ENCODE measurements at places on chromosomes 4 and X.

GRCh38 chr4:987624-988513, 1.0 kb downstream of the IDUA start:
- DNase-seq, result no peak

DNA sequence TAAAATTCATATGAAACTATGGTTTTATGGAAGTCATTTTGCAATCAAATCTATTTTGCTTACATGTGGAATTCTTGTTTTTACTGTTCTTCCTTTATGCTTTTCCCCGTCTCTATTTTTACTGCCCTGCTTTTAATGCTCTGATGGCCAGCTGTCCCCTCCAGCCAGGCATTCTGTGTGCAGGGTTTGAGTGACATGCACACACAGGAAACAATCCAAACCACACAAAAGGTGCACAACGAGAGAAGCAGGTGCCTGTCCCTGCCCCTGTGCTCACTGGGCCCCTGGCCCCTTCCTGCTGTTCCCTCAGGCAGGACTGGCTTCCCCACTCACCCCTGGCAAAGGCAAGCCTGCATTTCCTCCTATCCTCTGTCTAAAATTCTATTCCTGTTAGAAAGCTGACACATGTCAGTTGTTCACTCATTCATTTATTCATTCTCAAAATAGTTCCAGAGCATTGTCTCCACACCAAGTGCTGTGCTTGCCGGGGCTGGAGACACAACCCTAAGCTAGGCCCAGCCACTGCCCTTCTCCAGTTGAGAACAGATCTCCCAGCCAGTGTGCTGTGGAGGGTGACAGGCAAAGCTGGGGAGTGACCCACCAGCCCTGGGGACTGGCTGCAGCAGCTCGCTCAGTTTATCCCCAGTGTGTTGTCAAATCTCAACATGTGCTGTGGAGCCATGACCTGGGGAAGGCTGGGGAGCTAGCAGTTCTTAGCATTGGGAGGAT, 346.3 kb downstream of the FBXW7 start:
- DNase-seq, result no peak

GRCh38 chr4:146122398-146122797, 53.1 kb upstream of the LSM6 start:
- no peak for DNase-seq

- no peak for DNase-seq
Measured at GRCh38 chr4:169399976-169400767, 129.4 kb upstream of the SH3RF1 start.

- no peak for DNase-seq
Measured at GRCh38 chrX:124358800-124359383, 12.5 kb downstream of the SH2D1A start.

DNA sequence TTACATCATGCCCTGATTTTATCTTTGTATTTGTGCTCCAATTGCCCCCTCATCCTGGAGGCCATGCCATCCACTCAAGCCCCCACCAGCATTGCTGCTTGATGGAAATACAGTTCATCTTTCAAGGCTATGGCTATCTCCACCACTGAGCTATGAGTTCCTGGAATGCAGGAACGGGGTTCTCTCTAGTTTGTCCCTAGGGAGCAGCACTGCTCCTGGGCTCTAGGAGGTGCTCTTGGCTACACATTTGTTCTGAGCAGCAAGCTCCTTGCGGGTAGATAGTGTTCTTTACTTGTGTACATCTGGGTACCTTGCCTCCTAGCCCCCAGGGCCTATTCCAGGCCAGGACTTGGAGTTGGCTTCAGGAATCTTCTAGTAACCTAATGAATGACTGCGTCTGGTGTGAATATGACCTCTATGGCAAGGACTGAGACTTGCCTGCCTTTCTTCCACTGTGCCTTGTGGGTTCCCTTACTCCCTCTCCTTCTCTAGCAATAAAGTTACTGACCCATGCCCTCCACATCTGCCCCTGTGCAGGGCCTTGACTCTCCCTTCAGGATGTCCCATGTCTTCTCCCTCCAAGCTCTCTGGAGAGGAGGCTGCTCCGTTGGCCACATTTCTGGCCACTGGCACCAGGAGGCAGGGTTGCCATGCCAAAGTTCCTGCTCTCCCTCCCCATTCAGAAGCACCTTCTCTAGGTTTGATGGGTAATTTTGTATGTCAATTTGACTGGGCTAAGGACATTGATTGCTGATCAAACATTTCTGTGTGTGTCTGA, 7.6 kb downstream of the CITED1 start:
- no peak for DNase-seq

DNA sequence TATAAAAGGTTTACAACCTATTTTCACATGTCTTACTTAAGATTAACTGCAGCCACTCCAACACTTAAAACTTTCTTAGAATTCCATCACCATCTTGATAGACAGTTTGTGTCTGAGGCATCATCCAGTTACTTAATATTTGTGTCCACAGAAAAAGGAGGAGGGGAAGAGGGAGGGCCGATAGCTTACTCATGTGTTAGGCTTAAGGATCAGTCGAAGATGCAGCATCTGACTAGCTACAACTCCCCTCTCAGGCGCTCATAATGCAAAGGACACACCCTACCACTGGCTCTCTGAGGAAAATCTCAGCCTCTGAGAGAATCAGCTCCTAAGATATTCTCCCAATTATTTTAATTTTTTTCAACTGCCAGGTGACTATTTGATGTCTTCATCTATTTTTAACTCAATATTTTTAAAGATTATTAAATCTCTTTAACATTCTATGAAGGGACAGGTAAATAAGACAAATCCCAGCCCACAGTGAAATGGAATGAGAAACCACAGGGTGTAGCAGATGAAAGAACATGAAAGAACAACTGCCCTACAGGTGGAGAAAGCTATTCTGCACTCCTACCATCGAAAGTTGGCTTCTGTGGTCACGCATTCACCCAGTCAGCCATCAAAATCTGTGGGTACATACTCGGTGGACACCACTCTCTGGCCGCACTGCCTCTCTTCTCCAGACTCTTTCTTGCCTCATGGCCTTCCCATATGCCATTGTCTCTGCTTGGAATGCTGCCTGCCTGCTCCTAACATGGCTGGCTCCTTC, 48.0 kb downstream of the ARAP2 start:
- DNase-seq, result no peak

DNA sequence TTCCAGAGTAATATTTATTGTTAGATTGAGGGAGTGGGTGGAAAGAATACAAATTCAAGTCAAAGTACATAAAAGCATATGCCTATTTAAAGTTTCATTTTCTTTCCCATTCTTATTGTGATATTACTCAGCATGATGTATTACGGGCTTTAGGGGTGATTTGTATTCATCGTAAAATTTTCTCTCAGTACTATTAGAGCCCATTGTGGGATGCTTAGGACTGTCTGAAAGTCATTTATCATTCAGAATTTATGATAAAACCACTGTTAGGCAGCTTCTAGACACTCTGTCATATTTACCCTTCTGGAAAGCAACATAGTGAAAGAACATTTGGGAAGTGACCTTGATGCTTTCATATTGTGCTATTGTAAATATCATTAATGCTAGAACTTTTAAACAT, 45.9 kb downstream of the AGA start:
- no peak for DNase-seq

DNA sequence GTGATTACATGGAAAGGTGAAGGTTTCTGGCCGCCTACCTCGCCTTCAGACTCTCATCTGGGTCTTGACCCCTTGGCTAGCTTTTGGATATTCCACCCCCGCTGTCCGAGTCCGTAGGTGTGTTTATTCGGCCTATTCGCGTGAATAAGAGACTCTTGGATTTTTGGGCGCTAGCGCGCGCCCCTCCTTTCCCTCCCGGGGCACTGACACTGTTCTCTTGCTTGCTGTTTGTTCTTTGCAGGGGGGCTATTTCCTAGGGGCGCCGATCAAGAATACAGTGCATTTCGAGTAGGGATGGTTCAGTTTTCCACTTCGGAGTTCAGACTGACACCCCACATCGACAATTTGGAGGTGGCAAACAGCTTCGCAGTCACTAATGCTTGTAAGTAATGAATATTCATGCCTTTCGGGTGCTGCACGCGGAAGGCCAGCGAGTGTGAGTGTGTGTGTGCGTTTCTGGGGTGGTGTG, 932 bp downstream of the GRIA2 start:
- no peak for DNase-seq

DNA sequence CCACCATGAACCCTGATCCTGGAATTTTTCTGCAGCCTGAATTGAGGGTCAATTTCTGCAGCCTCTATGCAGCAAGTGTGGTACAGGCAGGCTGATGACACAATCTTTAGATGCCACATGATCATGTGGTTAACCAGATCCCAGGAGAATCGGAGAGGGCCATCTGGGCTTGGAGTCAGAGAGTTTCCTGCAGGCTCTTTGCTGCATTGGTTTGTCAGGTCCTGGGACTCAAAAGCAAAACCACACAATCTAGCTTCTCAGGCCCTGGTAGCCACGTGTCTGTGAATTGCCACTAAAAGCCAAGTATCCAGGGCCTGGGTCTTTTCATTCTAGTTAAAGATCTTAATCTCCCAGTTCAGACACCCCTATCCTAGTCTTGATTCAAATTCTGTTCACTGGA, 464.5 kb downstream of the BCOR start:
- DNase-seq, result no peak

GRCh38 chr4:3494462-3494871, 31.4 kb downstream of the DOK7 start:
- no peak for DNase-seq

DNA sequence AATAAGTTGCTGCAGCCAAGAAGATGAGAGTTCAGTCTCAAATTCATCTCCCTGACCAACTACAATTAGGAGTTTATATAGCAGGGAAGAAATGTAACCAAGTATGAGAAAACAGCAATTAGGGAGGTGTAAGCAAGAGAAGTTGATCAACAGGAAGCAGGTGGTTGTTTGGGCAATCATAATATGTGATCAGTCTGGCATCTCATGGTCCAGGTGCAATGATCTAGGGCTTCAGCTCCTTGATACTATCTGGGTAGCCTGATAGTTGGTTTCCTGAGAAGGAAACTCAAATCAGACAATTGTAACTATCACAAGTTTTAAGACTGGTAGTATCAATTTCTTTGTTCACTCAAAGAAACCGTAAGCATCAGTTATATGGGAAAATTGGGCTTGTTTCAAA, 1574.3 kb upstream of the PABPC4L start:
- no peak for DNase-seq

- DNase-seq, result no peak
Measured at GRCh38 chr4:6915041-6916005, 5.7 kb downstream of the TBC1D14 start.

- no peak for DNase-seq
Measured at GRCh38 chr4:89299153-89299791, 8.3 kb downstream of the GPRIN3 start.

DNA sequence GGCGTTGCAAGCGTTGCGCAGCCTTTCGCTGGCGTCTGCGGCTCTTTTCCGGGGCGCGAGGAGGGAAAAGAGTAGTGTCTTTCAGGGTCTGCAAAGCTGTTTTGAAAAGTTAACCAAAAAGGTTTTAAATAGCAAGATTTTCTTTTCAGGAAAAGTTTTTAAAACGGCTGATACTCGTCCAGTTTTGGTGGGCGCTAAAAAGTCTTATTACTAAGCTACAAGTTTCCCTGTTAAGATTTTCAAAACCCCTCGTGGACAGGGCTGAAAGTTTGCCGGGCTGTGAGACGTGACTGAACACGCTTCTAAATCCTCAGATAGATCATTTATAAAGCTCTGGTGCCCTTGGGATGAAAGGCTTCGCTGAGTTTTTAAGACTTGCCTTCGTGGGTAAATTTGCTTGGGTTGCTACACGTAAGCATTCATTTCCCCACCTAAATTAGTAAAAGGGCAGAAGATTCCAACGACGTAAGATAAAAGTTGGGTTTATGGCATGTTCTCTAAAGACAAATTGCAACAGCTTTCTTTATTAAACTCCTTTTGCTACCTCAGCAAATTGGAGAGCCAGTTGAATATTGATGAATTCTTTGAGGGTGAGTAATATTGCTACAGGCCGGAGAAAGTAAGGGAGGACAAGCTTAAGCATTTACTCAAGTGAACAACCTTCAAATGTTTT, 91.5 kb downstream of the HPRT1 start:
- no peak for DNase-seq

DNA sequence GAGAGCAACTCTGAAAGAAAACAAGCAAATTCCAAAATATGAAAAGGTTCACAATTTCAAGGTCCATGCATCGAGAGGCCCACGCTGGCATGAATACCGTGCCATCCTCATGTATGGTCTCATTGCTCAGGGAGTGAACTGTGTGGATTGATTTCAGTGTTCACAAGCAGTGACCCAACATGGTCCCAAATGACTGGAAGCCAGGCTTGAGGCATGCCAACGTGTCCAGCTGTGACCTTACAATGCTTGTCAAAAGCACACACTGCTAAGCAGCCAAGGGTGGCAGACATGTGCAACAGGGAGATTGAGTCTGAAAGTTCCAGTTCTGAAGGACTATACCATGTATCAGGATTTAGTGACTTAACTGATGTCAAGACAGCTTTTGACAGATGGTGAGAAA, 58.7 kb upstream of the CLDN24 start:
- no peak for DNase-seq

DNA sequence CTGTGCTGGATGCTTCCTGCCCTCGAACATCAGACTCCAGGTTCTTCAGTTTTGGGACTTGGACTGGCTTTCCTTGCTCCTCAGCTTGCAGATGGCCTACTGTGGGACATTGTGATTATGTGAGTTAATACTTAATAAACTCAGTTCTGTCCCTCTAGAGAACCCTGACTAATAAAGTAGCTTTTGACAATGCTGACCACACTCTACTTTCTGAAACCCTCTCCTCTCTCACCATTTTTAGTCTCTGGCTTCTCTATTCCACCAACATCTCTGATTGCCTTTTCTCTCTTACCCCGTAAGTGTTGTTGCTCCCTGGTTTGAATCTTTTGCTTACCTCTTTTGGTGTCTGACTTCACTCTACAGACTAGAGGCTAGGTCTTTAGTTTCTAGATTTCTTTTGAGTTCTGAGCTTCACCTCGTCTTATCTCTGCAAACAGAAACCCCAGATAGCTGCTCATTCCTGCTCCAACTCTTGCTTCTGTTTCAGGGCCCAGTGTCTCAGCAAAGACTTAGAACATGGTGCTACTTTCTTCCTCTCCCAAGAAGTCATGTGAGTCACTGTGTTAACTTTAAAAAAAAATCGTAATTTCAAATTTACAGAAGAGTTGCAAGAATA, 11.4 kb downstream of the TMSB4X start:
- DNase-seq, result no peak

- DNase-seq, result peak; percentile 42
Measured at GRCh38 chr4:38857354-38858096, 908 bp upstream of the TLR6 start.

DNA sequence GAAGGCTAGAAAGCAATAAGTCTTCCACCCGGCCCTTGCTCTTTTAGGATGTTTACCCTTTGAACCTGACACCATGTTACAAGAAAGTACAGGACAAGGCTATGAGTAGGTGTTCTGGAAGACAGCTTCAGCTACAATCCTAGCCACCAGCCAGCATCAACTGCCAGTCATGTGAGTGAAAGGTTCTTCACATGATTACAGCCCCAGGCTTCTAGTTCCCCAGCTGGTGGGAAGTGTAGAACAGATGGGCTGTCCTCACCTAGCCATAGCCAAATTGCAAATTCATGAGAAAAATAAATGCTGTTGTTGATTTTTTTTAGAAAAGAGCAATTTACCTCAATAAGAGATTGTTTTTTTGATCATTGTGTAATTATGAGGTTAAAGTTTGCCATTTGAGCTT, 60.8 kb downstream of the GRXCR1 start:
- no peak for DNase-seq

- no peak for DNase-seq
Measured at GRCh38 chr4:36206012-36206411, 38.3 kb downstream of the ARAP2 start.

- DNase-seq, result no peak
Measured at GRCh38 chr4:23890369-23891063, 669 bp upstream of the PPARGC1A start.

Data from stimulated activated CD4-positive, alpha-beta T cell treated with anti-CD3 and anti-CD28 coated beads, Interleukin-4, amount 100 ng/mL, for 4 hours (primary cell).